HFFc6 (cell line): ENCODE measurements at places on chromosomes 1 and 21. TPM values are rescaled to one million over a fixed set of nuclear protein-coding genes. Genes with fewer than 3 reads are reported as not detected.

The EFNA4 gene
- 4.5 to 5.9 TPM (median 5.1 TPM) in 3 replicates for total RNA-seq

- DNase-seq: no peak
These were observed 43.9 kb downstream of the DSCAM start for GRCh38 chr21:40803101-40803500.

DNA sequence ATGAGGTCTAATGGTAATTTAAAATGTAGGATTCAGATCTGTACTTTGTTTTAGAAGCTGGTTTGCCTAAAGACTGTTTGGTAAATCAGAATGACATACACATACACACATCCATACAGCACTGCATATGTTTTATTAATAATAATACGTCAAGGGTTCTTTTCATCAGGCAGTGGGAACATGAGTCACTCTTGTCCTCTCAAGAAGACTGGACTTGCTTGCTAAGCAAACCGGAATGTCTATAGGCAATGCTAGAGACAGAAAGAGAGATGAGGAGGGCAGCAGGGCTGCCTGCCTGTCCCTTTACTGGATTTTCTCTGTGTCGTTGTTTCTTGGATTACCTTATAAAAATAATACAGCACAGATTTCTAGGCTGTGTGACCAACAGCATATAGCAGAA is 119.1 kb upstream of the GALNT2 start:
- DNase-seq: no peak

The ITLN1 gene
- total RNA-seq: not detected in 3 replicates

DNA sequence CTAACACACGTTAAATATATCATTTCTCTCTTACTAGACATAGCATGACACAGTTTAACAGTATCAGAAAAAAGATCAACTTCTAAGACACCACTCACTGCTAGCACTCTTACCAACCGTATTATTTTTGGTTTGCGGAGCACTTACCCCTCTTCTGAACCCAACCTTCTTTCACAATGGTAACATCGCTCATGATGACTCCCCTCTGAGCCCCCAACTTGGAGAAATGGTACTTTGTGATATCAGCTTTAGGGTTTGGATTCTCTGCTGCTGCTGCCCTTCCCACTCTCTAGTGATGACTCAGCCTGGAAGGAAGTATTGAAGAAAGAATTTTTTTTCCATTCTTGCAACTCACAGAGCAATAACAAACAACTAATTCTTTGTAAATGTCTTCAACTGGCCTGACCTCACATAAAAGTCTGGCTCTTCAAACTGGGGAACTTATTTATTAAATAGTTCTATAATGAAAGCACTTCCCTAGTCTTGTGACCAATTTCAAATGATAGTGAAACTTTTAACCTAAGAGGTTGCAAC is 7.0 kb downstream of the AKT3 start:
- DNase-seq: peak; percentile 87

GRCh38 chr1:20174937-20175666 is 10.8 kb upstream of the UBXN10 start:
- no peak for DNase-seq

- no peak for DNase-seq
These were observed 16.8 kb upstream of the MARK1 start for GRCh38 chr1:220511179-220511578.

The ADAM30 gene
- not detected in 3 replicates for total RNA-seq

DNA sequence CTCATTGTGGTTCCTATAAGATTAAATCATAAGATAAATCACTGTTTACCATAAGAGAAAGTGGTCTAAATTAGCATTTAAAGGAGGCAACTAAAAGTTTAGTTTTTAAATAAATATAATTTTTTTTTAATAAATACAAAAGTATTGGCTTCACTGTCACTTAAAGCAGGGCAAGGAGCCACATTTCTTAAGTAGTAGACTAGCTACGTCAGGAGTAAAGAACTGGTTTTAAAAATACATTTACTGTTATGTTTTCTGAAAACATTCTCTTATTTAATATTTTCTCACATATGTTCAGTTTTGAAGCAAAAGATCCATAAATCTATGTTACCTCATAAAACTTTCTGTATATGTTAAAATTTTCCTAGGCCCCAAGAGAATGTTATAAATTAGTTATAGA is 2.2 kb downstream of the ANGPTL1 start:
- no peak for DNase-seq

The CGN gene
- 0.09 to 0.21 TPM (median 0.11 TPM) in 3 replicates for total RNA-seq

The RAP1A gene
- total RNA-seq: 79.1 to 82.5 TPM (median 79.2 TPM) in 3 replicates

GRCh38 chr1:114352797-114353196 is 158.2 kb downstream of the TRIM33 start:
- no peak for DNase-seq

GRCh38 chr1:109901524-109902145 is 9.0 kb upstream of the CSF1 start:
- no peak for DNase-seq

The TMCC2 gene
- 3.6 to 4.9 TPM (median 4.2 TPM) in 3 replicates for total RNA-seq

GRCh38 chr1:18535391-18536210 is 54.9 kb downstream of the KLHDC7A start:
- DNase-seq: no peak

DNA sequence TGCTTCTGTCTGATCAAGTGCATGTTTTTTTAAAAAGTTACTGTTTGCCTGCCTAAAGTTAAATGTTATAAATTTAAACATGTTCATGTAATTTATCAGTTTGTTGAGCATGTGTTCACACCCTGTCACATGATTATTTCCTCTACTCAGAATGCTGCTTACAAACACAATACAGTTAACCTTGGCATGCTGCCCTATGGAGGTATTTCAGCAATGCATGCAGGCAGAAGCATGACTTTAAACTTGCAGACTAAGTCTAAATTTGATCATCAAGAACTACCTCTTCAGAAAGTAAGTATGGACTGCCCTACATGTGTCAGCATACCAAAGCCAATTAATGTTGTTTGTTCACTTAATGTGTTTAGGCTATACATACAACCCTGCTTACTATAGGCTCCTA is 161.6 kb downstream of the LRRC40 start:
- peak; percentile 64 for DNase-seq

- no peak for DNase-seq
These were observed 24.9 kb upstream of the TMEM52 start for GRCh38 chr1:1943834-1944570.

The TDRD10 gene
- not detected in 3 replicates for total RNA-seq

The NPL gene
- 1.6 to 1.8 TPM (median 1.7 TPM) in 3 replicates for total RNA-seq

DNA sequence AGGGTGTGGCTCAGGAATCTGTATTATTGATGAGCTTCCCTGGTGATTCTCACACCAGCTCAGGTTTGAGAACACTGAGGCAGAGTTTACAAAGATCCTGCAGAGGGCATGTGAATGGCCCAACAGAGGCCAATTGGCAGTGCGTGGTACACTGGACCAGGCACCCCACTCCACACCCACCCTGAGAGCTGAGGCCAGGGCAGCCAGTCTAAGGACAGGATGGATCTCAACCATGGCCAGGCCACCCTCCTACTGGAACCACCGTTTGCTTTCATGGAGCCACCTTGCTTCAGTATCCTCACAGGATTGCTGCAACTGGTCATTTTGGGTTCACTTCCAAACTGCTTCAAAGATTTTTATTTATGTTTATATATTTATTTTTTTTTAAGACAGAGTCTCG is 7.3 kb upstream of the RASSF5 start:
- DNase-seq: no peak

- no peak for DNase-seq
These were observed 27.8 kb downstream of the NME7 start for GRCh38 chr1:169339773-169340172.

DNA sequence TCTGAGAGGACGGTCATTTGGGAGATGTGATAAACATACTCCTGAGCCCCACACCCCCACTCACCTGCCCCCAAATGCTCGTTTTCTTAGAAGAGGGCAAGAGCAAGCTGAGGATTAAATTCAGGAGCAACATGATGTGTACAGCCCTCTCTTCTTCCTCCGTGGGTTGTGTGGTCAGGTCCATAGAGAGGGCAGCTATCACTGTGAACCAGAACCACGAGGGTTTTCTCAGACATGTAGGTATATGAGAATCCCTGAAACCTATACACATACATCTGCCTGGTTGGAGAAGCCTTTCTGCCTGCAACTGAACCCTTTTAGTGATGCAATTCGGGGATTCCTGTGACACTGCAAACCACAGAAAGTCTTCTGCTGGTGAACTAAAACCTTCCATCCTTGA is 38.9 kb downstream of the PGM1 start:
- DNase-seq: no peak

The ILDR2 gene
- total RNA-seq: not detected in 3 replicates

DNA sequence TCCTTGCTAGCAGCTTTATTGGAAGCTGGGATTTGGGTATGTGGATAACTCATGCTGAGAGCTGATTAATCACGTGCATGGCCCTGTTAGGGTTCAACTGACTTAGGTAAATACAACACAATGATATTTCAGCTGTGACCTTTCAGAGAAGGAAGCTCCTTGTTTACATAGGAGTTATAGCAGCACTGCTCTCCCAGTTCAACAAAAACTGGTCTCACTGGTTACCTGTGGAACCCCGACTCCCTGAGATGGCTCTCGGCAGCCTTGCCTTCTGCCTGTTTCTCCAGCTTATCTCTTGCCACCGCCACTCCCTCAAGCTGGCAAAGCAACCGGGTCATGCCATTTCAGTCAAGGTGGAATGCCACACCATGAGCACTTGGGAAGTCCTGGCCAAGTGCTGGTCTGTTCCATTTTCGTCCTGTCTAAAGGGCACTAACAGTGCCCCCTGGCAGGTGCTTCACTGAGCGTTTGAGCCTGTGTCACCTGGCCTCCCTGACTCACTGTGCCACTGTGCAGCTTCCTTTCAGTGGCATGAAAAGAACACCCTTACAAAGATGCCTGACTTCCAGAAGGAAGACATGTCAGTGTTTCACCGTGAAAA is 31.6 kb downstream of the DOP1B start:
- DNase-seq: no peak

The EPS8L3 gene
- not detected in 3 replicates for total RNA-seq

GRCh38 chr1:162179121-162179520 is 109.6 kb downstream of the NOS1AP start:
- no peak for DNase-seq

The TBCE gene
- 24.6 and 29.4 TPM in 2 replicates for total RNA-seq

- peak; percentile 72 for DNase-seq
These were observed at the start of gene ADGRL2 for GRCh38 chr1:81800695-81801650. Gene ADGRL2 (plus strand): TSS chr1:81800934. CDS start chr1:81836985, 36,051 bp downstream.

DNA sequence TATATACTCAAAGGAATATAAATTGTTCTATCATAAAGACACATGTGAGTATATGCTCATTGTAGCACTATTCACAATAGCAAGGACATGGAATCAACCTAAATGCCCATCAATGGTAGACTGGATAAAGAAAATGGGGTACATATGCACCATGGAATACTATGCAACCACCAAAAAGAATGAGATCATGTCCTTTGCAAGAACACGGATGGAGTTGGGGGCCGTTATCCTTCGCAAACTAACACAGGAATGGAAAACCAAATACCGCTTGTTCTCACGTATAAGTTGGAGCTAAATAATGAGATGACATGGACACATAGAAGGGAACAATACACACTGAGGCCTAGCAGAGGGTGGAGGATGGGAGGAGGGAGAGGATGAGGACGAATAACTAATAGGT is 16.0 kb upstream of the SGIP1 start:
- no peak for DNase-seq

DNA sequence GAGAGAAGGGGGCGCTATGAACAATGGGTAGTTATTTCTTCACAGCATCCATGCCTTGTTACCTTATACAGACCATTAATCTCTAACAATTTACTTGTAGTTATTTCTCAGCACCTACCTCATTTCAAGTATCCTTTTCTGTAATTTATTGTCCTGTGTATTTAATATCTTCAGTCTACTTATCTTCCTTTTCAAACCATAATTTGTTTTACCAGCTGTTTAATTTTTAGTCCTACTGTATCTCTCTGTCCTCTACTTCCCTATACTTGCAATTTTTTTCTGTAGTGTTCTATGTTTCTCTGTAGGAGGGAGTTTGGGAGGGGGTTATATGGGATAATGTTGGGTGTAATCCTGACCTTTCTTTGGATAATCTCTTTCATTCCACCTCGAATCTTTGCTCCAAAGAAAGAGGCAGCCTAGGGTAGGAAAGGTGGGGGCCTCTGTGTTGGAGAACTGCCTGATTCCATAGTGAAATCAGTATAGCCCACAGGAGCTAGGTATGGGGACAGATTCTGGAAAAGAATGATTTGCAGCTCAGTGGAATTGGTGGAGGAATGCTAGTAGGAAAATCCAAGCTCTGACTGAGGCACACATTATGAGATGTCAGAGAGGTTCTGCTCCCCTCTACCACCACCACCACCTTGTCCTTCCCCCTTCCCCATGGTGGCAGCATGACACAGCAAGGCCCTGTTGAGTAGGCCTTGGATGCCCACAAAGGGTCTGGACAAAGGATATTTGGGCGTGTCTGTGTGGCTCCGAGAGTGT is 642 bp downstream of the MLLT11 start:
- DNase-seq: no peak

GRCh38 chr1:204401730-204402129 is 9.9 kb downstream of the PPP1R15B start:
- no peak for DNase-seq

The SHISAL2A gene
- total RNA-seq: not detected in 3 replicates

The TP73 gene
- total RNA-seq: not detected in 3 replicates

DNA sequence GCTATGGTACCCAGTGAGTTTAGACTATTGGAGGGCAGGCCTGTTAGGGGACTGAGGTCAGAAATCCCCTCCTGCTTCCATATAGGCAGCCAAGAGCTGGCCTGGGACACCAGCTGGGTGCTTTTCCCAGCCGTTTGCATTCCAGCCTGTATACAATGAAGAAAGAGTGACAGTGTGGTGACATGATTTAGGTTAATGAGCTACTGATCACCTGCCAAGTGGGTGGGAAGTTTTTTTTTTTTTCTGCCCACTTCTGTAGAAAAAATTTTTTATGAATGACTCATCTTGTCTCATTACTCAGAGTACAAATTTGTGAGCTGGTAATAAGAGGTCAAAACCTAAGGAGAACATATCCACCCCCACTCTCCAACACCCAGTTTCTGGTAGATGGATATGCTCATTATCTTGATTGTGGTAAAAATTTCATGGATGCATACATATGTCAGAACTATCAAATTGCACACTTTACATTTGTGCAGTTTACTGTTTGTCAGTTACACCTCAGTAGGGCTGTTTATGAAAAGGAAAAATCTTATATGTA is 16.4 kb upstream of the CGN start:
- peak; percentile 55 for DNase-seq

DNA sequence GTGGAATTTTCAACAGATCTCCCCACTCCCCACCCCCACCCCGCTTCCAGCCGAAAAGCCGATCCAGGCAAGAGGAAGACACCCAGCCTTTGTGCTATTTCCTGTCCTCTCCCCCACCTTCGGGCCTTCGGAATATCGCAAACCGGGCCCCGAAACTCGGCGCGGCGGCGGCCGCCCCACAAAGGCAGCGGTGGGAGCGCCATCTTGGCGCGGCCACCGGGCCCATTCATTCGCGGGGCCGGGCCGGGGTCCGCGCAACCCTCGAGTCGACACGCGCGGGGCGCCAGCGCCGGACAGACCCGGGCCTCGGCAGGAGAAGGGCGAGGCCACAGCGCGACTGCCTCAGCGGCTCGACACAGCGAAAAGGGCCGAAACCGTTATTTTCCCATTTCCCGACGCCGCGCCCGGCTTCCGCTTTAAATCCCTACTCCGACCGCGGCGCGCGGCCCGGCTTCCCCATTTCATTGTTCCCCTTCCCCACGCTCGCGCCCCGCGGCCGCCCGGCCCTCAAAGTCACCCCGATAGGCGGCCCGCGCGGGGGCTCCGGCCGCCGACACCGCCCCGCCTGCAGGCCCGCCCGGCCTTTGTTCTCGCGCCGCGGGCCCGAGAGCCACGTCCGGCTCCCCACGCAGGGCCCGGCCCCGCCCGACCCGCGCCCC is 911 bp downstream of the GNB1 start:
- peak; percentile 33 for DNase-seq
